Central memory CD4-positive, alpha-beta T cell (primary cell): ENCODE measurements at places on chromosomes 13 and 19.

DNA sequence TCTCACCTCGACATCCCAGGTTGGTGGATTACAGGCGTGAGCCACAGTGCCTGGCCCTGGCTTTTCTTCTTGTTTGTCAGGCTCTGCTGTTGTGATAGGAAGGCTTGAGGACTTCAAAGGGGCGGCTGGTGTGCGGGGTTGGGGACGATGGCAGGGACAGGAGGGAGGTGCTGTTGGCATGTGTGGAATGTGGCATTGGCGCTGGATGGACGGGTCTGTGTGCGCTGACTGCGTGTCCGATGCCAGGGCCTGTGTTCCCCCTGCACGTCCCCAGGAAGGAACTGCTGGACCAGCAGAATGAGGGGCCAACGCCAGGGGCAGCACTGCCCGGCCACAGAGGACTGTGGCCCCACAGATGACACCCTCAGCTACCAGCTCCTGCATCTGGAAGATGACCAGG lies 12.7 kb upstream of the PTBP1 start:
- DNase-seq: no peak

- DNase-seq: peak; percentile 62
Observed at GRCh38 chr19:6108721-6109633, 1.3 kb downstream of the RFX2 start.

DNA sequence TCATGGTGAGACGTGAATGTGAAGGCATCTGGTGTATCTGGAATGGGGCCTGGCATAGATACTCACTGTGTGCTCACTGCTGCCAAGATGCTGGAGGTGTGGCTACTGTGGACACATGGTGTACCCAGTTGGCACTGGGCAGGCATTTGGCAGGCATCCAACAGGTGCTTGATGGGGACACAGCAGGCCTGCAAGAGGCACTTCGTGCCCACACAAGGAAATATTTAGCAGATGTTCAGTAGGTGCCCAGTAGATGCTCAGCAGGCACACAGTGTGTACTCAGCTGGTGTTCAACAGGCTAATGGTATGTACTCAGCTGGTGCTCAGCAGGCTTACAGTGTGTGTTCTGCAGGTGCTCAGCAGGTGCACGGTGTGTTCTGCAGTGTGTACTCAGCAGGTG lies 14.2 kb downstream of the CRTC1 start:
- DNase-seq: no peak

DNA sequence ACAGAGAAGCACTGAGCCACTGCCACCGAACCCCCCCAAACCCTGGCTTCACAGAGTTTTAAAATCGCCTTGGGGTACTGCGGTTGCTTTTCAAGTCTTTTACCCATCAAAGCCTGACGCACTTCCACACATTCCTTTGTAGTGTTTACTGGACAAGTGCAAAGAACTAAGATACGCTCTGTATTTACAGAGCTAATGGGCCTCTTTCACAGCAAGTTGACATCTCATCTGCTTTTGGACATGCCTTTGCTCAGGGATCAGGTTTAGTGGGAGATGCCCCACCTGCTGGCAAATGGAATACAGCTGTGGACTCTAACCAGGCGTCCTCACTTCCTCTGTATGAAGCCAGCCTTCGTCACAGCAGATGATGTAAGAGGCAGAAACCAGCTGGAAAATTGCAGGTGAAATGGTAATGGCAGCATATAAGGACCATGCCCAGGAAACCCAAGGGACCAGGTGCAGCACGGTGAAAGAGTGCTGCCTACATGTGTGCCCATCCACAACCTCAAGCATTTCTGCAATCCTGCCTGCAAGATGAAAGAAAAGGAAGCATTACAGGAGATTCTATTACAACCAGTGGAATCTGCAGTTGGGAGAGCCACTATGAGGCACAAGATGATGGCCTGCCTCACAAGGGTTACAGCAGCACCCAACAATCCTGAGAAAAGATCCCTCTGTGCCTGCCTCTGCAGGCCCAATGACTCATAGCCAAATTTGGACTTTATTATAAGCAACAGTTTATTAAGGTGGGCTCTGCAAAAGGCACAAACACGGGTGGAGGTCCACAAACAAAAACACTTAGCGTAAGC lies 34.7 kb downstream of the BRD4 start:
- DNase-seq: peak; percentile 33

DNA sequence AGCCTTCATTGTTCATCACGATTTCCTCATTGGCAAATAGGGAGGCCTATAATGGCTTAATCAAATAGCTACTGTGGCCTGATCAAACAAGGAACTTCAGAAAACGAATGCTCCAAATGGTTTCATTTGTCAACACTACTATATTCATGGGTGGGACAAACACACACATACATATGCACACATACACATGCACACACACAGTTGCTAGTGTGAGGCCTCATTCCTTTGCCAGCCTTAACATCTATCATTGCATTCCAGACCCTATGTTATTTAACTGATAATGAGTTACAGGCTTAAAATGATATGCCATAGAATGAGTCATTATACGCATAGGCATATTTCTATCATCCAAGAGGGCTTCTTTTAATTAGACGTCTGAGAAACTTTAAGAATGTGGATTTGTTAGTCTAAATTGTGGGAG lies 140.2 kb downstream of the KLF5 start:
- DNase-seq: no peak

GRCh38 chr13:94778986-94779385 lies 66.6 kb upstream of the SOX21 start:
- DNase-seq: no peak

GRCh38 chr13:97133554-97133953 lies 88.6 kb upstream of the MBNL2 start:
- no peak for DNase-seq

- DNase-seq: no peak
Observed at GRCh38 chr13:107907065-107907805, 308.1 kb downstream of the LIG4 start.

DNA sequence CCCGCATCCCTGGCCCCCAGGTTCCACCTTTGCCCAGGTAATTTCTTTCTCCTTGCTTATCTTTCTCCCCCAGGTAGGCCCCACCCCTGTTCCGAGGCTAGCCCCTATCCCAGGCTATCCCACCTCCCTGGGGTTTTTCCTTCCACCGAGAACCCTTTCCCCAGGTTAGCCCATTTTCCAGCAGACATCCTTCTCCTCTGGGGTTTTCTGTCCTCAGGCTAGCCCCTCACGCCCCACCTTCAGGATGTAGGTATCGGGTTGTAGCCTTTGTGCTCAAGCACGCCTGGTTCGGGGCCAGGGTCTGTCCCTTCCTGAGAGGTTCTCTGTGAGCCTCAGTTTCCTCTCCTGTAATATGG lies 837 bp downstream of the FSD1 start:
- no peak for DNase-seq

GRCh38 chr13:97474349-97474980 lies 40.5 kb downstream of the RAP2A start:
- DNase-seq: no peak

- DNase-seq: no peak
Observed at GRCh38 chr13:39073983-39074382, 35.7 kb downstream of the NHLRC3 start.

GRCh38 chr13:90445179-90445578 lies 902.3 kb upstream of the MIR17HG start:
- no peak for DNase-seq

DNA sequence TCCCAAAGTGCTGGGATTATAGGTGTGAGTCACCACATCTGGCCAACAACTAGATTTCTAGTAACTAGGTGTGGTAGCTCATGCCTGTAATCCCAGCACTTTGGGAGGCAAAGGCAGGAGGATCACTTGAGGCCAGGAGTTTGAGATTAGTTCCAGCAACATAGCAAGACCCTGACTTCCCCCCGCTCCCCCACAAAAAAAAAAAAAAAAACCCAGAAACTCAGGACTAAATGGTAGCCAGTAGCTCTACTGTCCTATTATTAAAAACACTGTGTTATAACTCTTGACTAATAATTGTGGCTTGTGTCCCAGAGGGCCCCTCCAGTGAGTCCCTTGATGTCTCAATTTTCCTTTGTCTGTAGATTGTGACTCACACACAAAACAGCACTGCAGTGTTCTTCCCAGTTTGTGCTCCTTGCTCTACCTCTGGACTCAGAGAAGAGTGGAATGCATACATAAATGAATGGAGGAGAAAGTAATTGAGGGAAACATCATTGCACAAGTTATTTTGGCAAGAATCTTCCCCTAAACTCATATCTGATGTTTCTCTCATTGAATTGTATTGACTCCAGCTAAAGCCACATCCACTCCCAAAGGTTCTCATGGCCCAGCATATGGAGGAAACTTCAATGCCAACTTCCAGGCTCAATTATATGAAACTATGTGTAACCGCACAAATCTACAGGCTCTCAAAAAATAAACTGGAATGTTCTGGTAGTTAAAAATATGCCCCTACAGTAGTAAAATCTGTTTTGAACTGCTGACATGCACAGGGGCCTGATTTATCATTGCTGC lies 8.8 kb downstream of the TPT1 start:
- DNase-seq: no peak

GRCh38 chr13:83162493-83162892 lies 719.8 kb downstream of the SLITRK1 start:
- no peak for DNase-seq

- DNase-seq: no peak
Observed at GRCh38 chr13:40660141-40660664, 6.2 kb downstream of the FOXO1 start.

DNA sequence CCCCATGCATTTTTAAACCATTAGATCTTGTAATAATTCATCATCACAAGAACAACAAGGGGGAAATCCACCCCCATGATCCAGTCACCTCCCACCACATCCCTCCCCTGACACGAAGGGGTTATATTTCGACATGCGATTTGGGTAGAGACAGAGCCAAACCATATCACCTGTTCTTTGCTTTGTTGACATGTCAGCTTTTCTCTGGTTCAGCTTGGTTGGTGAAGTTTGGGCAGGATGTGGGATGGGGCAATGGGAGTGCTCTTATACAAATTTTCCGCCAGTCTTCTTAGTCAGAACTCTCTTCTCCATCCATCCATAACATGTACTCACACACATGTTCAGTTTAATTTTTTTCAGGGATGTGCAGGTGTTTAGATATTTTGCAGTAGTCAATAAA lies 12.9 kb downstream of the TPP2 start:
- no peak for DNase-seq

DNA sequence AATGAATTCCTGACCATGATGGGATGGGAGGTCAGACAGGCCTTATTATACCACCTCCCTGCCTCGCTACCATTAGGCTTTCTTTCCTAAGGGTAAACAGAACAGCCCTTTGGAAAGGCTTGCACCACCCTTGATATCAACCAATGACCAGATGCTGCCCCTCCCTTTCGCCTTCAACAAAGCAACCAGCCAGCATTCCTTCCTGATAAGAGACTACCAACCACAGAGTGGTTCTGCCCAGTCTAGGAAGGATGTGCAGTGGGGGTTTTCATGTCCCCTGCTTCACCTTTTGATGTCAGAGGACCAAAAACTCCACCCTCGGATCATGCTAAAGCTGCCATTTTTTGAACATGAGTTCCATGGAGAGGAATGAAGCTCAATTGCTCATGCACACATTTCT lies 21.7 kb downstream of the TEX30 start:
- no peak for DNase-seq

GRCh38 chr13:49502954-49503353 lies 7.2 kb downstream of the PHF11 start:
- no peak for DNase-seq

- DNase-seq: no peak
Observed at GRCh38 chr13:65414187-65414586, 1815.9 kb downstream of the PCDH9 start.

DNA sequence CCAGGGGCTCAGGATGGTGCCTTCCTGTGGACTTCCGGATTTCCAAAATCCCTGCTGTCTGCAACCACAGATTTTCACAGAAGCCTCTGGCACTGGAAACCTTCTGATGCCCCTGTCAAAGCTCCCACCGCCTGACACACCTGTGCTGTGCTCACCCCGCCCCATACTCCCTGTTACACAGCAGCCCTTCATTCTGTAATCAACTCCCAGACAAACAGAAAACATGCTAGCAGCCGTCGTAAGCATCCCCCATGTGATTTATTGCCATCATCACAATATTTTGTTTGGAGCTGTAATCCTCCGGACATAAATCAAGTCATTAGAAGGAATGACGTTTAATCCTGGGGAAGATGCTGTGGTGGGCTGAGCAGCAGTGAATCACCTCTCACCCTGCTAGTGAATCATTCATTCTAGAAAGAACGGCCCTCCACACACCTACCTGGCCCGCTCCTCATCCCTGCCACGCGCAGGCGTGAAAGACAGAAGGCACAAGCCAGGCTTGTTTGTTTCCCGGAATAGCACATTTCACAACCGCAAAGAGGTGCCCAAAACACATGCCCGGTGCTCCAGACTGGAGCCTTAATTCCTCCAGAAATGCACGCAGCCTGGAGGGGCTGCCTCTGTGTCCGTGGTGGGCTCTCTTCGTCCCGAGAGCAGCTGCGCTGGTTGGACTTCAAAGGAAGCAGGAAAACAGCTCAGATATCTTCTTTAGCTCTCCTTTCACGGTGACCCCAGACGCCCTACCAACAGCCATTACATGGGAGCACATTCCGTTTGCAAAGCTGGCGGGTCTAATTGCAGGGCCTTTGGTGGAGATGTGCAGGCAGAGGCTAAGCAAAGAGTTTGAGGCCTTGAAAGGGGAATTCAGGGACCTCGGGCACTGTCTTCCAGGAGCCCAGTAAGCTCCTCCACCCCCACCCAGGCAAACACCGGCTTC lies 41.3 kb upstream of the KCTD15 start:
- no peak for DNase-seq

DNA sequence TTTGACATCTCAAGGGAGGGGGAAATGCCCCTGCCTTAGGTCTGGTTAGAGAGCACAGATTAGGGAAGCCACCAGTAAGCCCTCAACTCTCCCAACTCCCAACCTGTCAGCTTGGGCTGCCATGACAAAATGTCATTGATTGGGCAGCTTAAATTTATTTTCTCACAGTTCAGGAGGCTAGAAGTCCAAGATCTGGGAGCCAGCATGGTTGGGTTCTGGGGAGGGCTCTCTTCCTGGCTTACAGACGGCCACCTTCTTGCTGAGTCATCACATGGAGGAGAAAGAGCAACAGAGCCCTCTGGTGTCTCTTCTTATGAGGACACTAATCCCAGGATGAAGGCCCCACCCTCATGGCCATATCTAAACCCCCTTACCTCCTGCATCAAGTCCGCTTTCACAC lies 24.2 kb downstream of the C19orf12 start:
- DNase-seq: peak; percentile 67

DNA sequence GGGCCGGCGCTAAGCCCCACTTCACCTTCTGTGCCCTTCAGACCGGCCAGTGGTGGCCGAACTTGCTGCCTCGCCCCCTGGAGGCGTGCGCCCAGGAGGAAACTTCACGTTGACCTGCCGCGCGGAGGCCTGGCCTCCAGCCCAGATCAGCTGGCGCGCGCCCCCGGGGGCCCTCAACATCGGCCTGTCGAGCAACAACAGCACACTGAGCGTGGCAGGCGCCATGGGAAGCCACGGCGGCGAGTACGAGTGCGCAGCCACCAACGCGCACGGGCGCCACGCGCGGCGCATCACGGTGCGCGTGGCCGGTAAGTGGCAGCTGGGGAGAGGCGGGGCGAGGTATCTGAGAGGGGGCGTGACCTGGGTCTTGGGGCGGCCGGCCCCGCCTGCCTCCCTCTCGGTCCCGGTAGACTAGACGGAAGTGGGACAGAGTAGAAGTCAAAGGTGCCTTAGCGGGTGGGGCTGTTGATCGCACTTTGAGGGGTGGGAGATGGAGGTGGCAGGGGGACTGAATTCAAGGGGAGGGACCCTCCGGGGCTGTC lies 5.6 kb downstream of the ICAM5 start:
- peak; percentile 66 for DNase-seq

- DNase-seq: no peak
Observed at GRCh38 chr13:29021311-29021710, 201.2 kb downstream of the MTUS2 start.

GRCh38 chr13:35714588-35715377 lies 238.3 kb upstream of the MAB21L1 start:
- no peak for DNase-seq
